ENCODE measurements at places on chromosomes 5 and 9. TPM values are rescaled to one million over a fixed set of nuclear protein-coding genes. Genes with fewer than 3 reads are reported as not detected.

DNA sequence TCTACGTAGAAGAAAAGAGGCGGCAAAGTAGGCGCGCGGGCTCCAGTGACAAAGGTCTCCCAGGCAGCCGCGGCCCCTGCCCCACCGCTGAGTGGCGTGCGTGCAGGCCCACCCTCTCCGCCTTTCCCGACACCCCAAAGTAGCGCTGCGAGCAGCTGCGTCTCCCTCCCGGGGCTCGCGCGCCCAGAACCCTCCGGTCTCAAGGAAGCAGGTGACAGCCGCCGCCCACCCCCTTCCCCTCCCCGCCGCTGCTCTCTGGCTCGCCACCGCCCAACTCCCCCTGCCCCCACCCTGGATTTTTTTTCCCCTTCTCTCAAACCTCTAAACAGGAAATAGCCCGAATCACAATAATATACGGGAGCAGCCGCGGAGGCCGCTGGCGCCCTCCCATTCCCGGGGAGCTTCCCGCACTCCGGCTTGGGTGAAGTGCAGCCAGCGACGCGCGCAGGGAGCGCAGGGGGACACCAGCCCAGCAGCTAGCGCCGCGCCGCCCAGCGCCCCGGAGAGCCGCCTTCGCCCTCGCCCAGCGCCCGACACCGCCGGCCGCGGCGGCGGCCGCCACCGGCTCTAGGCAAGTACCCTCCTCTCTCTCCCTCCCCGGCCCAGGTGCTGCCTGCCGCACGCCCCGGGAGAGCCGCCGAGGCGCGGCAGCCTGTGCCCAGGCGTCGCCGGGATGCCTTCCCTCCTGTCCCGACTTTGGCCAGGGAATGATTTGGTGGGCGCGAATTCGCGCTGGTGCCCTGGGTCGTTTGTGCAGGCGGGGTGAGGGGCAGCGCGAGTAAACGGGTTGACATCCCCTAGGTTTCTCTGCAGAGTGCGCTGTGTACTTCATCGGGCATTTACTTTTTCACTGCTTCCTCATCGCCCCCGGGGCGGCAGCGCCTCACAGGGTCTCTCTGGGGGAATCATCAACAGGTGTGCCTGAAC lies 52.7 kb upstream of the TJP2 start:
- H3K4me3 ChIP-seq, result peak overlapping the region; percentile 87
- no peaks in the 10 kb centered on the region for H3K27me3 ChIP-seq
- no peak for DNase-seq

DNA sequence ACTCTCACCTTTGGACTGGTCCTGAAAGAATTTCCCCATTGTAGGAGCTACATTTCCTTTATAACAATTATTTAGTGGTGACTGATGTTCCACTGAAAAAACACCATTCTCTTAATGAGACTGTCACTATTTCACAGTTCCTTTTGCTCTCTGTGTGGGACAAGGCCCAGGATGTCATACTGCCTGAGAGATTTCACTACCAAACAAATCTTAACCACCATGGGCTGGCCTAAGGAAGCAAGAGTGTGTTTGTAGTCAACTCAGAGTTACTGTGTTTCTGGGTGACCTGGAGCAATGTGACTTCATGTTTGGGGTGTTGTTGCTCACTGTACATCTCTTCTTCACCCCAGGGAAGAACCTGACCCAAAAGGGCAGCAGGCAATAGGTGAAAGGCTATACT lies 50.1 kb upstream of the ZNF608 start:
- no peaks in the 10 kb centered on the region for H3K27me3 ChIP-seq
- H3K27ac ChIP-seq, result no peak overlapping the region
- no peak for DNase-seq
- H3K4me3 ChIP-seq, result no peak overlapping the region

DNA sequence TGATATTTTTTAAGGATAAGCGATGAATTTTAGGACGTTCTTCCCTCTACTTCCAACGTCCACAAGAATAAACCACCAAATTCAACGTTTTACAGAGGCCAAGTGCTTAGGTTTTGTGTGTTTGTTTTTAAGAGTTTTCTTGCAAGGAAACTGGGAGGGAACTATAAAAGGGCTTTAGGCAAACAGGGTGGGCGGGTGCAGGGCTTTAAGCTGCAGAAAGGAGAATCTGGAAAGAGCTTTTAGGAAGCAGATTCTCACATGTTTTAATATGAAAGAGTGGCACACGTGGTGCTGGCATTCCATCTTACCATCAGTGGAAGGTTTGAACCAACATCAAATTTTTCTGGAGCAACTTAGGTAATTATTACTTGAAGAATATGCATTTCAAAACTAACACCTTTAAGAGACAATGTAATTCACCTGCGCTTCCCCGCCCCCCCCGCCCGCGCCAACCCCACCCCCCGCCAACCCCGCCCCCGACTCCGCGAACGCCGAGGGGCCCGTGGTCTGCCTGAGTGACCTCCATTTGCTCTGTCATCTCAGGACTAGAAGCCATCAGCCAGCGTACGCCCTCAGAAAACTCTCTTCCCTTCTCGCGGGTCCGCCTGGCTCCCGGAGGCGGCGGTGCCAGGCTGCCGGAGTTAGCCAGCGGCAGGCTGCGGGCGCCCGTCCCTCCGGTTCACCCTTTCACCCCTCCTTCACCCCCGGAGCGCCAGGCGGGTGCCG lies 911 bp upstream of the PIK3R1 start:
- peaks cover 21% of the 10 kb centered on the region for H3K36me3 ChIP-seq
- peak overlapping the region; percentile 91 for H3K4me3 ChIP-seq
- peaks cover 43% of the 10 kb centered on the region for H3K4me1 ChIP-seq

Gene ZNF618
- 0.33 TPM for total RNA-seq

Gene PCDHB15
- not detected for total RNA-seq
